ENCODE measurements at places on chromosomes 2 and 18.

GRCh38 chr2:110973262-110973661 lies 147.5 kb upstream of the BCL2L11 start:
- no peak for DNase-seq

- DNase-seq = no peak
Measured at GRCh38 chr18:13227910-13228309, 9.3 kb downstream of the LDLRAD4 start.

- DNase-seq = no peak
Measured at GRCh38 chr2:20597860-20598183, 53.1 kb downstream of the HS1BP3 start.

GRCh38 chr2:79975791-79976565 lies 328.6 kb downstream of the LRRTM1 start:
- DNase-seq = no peak

DNA sequence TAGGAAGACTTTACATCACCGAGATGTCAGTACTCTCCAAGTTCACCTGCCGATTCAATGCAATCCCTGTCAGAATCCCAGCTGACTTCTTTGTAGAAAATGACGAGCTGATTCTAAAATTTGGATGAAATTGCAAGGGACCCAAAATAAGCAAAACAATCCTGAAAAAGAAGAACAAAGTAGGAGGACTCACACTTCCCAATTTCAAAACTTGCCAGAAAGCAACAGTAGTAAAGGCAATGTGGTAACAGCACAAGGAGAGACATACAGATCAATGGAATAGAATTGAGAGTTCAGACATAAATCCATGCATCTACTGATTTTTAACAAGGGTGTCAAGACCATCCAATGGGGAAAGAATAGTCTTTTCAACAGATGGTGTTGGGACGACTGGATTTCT lies 52.2 kb downstream of the SMAD7 start:
- DNase-seq = no peak

Data from hindlimb muscle (tissue), 1 donor.